ENCODE measurements at places on chromosomes 12 and 14.

DNA sequence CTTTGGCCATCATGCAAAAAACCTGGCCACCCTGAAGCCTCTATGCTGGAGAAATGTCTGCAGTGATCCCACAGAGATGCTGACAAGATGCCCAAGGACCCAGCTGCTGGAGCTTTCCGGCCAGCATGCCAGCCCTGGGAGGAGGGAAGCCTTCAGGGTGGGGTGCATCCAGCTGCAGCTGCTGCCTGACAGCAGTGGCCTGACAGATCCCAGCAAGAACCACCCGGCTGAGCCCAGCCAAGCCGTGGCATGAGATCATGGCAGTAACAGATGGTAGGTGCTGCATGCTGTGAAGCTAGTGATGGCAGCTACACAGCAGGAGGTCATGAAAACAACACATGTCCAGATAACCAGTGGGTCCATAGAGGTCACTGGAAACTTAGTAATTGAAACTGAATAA lies 13.8 kb downstream of the CLBA1 start:
- DNase-seq, result no peak

GRCh38 chr14:48973151-48973550 lies 613.0 kb downstream of the RPS29 start:
- DNase-seq, result peak; percentile 49

DNA sequence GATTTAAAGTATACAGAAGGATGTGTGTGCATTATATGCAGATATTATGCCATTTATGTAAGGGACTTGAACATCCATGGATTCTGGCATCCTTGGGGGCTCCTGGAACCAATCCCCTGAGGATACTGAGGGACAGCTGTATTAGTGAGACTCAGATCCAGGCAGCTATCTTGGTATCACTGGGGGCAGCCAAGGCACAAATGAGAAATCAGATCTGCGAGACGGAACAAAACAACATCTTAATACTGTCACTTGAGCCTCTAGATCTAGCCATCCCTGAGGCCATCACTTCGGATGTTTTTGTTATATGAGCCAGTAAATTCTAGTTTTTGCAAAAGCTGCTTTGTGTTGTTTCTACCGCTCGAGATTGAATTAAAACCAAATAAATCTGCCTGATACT lies 175.1 kb upstream of the SFSWAP start:
- no peak for DNase-seq

GRCh38 chr12:63354969-63355368 lies 204.0 kb upstream of the AVPR1A start:
- no peak for DNase-seq

DNA sequence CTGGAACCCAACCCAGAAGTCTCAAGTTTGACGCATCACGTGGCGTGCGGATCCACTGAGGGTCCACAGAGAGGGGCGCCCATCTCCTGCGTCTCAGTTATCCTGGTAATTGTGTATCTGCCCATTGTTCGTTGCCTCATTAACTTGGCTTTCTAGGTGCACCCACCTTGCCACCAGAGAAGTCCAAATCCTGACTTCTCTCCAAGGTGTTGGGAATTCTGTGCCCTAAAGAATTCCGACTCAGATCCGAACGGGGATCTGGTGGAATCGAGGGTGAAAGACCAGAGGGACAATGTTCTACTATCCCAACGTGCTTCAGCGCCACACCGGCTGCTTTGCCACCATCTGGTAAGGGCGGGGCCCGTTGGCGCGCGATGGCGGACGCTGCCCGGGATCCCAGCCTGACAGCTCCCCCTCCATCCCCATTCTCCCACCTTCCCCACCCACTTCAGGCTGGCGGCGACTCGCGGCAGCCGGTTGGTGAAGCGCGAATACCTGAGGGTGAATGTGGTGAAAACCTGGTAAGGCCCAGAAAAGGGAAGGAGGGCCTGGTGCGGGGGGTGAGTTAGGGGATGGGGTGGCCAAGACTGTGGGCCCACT lies 481 bp downstream of the REC8 start:
- DNase-seq, result no peak

DNA sequence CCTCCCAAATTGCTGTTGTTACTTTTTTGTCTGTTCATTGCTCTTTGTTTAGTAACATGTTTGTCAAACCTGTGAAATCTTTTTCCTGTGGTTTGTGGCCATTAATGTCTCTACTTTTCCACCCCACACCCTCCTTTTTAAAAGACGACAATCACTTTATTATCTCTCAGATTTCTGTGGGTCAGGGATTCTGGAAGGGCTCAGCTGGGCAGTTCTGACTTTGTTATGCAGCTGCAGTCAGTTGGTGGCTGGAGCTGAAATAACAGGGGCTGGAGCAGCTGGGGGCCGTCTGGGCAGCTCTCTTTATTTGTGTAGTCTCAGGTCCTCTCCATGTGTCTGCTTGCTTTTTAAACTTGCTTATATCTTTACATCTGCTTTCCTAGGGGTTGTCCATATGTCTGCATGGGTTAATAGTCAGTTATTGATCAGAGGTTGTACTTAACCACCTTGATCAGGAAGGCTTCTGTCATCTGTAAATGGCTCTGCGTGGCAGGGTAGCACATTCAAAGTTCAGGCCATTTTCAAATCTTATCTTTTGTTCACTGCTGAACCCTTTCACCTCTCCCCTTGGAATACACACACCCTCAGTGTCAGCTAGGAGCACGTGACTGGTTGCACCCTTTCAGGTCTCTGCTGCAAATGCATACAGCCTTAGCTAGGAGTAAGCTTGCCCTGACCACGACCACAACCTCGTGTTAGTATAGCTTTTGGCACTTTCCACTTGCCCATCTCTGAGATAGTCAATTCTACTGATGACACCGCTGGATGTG lies 27.9 kb downstream of the BORCS5 start:
- DNase-seq, result no peak

DNA sequence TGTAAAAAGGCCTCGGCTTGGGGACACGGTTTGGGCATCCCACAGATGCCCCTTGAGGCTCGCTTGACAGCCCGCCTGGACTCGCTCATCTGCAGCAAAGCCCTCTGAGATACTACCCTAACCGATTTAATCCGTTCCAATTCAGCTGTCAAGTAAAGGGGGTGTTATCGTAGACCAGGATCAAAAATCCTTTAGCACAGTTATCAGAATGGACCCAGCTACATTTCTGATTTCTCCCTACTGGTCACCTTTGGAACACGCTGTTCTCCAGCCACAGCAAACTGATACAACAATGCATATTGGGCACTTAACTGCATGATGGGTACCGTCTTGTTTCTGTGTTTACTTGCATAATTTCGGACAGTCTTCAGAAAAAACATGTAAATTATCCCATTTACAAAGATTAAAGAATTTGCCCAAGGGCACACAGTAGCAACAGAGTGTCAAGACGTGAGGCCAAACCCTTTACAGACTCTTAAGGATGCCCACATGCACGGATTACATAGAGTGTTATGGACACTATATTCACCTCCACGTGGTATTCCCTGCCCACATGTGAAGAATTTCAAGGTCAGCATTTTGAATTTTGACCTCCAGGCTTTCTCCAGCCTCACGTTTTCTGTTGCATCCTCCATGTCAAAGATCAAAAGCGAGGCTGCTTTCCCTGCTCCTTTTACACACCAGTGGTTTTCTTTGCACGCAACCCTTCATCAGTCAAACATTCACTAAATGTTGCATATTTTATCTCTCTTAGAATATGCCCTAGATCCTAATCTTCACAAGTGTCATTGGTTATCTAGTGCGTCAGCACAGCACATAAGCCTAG lies 3.2 kb upstream of the DUSP6 start:
- DNase-seq, result no peak

- no peak for DNase-seq
Measured at GRCh38 chr12:48966177-48966895, 5.2 kb downstream of the WNT10B start.

GRCh38 chr14:58659846-58660245 lies 22.1 kb downstream of the DACT1 start:
- DNase-seq, result no peak

GRCh38 chr14:102262929-102263462 lies 42.0 kb downstream of the MOK start:
- no peak for DNase-seq

- DNase-seq, result no peak
Measured at GRCh38 chr14:20606190-20606901, 15.2 kb upstream of the RNASE12 start.

- DNase-seq, result no peak
Measured at GRCh38 chr12:54725233-54725843, 77.2 kb upstream of the DCD start.

DNA sequence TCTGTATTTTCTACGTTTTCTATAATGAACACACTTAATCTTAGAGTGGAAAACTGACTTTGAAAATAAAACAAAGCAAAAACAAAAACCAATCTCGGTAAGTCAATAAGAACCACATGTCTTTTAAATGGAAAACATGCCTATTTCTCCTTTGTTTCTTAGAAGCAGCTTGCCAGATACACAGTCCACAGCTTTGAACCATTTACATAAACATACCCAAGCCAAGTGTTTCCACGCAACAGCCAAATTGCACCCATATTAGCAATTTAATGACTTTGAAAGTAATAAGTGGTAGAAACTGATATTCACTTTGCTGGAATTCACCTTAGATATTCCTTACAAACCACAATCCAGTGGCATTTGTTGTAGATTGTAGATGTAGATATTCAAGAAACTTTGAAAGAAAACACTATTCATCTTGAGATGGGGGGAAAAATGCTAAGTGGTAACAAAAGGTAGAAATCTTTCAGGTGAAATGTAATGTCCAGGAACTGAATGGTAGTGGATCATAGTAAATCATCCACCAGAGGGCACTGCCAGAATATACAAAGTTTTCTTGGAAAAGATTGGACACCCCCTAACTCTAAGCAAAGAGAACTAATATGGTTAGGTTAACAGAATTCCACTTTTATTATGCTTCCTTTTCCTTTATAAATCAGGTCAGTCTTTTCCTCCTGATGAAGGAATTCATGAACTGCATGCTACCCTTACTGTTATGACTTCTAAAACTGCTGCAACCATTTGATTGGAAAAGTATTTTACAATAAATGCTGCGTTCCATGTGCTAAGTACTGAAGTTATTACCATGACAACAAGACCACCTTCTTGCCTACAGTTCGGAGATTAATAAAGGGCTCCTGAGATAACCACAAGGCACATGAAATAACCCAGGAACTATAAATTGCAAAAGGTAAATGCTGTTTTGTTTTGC lies 69.8 kb downstream of the RERG start:
- DNase-seq, result no peak
